ENCODE measurements at places on chromosomes 7 and 10.
A peak's percentile ranks its signal among the peaks of the same experiment; 100 is the strongest.

GRCh38 chr10:69576334-69577011, 3.3 kb upstream of the NEUROG3 start:
- peak; percentile 17 for DNase-seq

DNA sequence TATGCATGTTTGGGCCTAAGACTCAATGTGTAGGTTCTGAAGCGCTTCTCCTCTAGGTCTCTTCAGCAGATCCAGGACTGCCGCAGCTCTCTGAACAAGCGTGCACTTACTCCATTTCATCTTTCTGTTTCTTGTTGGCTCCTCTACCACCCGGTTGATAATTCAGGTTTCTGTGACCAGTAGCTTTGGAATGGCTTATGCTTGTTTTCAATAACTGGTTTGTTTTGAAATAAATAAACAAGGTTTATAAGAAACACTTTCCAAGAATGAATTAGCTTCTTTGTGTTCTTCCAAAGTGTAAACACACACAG, 1.5 kb downstream of the MDFIC start:
- DNase-seq = no peak

DNA sequence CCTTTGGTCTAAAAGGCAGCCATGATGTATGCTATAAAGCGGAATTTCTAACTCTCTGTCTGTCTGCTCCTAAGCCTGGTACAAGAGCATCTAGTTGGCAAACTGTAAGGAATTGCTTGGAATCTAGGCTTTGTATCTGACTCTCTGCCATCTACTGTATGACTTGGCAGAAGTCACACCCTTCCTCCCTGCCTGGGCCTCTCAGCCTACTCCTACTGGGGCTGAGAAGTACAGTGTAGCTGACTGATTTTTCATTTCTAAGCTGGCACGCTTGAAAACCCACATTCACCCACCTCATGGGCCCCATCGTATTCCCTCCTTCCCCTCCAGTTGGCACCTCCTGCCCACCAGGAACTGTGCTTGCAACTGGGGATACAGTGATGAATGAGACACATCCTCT, 435.2 kb downstream of the PLXNA4 start:
- peak; percentile 23 for DNase-seq

- DNase-seq = no peak
These were observed 6.4 kb upstream of the CFAP69 start for GRCh38 chr7:90238583-90238982.

GRCh38 chr7:21945454-21946221, at the start of gene CDCA7L:
CDCA7L (minus strand) TSS chr7:21945899; CDS start chr7:21945804, 95 bp downstream.
- DNase-seq = peak; percentile 79

GRCh38 chr7:92963566-92963965, 127.2 kb upstream of the CDK6 start:
- DNase-seq = no peak

- DNase-seq = peak; percentile 81
These were observed 151.5 kb downstream of the RNF216 start for GRCh38 chr7:5629941-5630340.

DNA sequence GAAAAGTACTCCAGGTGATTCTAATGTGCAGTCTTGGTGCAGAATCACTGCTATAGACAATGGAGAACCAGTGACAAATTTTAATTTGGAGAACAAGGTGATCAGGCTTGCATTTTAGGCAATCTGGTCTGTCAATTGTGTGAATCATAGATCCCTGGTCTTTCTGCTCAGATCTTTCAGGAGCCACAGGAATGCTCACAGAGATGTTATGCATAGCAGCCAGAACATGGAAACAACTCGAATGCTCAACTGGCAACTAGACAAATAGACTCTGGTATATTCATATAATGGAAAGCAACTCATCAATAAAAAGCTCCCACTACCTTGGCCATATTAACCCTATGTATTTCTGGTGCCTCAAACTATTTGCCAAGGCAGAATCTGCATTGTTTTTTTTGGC, 209.1 kb downstream of the PHF14 start:
- peak; percentile 55 for DNase-seq

DNA sequence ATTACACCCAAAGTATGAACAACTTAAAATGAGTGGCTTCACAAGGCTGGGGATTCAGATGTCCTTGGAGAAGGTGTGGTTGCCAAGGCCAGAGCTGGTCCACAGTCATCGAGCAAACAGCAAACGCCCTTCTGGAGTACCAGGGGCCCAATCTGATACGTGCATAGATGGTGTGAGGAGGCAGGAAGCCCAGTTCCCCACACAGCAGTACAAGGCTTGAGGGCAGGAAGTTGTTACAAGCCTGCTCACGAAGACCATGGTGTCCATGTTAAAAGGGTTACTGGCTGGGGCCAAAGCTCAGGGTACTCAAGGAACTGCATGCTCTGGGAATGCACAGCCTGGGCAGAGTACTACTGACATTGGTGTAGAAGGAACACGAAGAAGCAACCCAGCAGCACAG, 4.6 kb upstream of the ANKRD26 start:
- no peak for DNase-seq

DNA sequence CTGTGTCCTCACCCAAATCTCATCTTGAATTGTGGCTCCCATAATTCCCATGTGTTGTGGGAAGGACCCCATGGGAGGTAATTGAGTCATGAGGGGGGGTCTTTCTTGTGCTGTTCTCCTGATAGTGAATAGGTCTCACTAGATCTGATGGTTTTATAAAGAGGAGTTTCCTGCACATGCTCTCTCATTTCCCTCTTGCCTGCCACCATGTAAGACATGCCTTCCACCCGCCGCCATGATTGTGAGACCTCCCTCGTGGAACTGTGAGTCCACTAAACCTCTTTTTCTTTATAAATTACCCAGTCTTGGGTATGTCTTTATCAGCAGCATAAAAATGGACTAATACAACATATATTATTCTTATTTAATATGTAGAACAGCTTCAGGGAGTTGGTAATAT, 29.0 kb upstream of the MTPN start:
- DNase-seq = no peak

- no peak for DNase-seq
These were observed 63.1 kb upstream of the PDCD4 start for GRCh38 chr10:110808615-110809014.

GRCh38 chr10:22927661-22928403, at the start of gene ARMC3:
ARMC3 (plus strand) TSS chr10:22928053; CDS start chr10:22931997, 3,944 bp downstream.
- DNase-seq = peak; percentile 56

DNA sequence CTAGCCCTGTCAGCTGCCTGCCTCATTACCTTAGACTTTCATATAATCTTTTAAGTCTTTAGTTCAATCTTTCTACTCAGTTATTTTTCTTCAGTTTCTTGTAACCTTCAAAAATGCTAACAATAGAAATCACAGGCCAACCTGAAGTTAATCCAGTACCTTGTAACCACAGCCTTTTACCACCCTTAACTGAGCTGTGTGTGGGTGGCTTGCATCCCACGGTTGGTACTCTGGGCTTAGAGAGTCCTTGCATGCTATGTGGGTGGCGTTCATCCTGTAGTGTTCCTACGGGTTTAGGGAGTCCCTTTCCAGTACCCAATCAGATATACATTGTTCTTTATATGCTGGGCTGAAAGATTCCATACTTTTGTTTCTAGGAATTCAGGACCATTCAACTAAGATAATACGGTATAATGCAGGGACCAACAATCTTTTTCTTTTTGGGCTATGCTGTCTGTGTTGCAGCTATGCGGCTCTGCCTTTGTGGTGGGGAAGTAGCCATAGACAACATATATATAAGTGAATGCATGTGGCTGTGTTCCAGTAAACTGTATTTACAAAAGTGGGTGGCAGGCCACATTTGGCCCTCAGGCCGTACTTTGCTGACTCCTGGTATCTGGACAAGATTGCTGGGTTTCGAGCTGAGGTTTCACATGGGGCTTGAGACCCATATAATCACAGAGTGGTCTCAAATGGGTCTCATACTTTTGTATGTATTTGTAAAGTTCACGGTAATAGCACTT, 280.8 kb upstream of the LRGUK start:
- no peak for DNase-seq

DNA sequence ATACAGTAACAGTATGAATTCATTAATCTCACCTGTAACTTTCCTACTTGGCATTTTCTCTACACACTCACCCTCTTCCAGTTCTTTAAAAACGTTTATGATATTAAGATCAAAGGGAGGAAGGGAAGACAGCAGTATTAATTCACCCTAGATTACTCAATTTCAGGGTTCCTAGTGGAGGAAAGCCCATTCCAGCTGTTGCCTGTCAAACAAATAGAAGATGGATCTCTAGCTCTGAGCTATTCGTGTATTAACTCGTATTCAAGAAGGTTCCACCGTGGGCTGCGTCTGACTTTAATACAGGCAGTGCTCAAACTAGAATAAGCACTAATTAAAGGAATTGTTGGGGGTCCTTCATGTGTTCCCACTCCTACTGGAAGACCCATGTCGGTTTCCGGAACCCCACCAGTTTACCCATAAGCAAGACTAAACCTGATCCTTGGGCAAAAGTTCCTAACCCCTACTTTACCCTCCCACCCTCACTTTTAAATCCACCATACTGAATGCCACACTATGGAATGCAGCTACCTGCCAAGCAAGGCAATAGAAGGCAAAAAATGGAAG, 2.1 kb downstream of the NANOS1 start:
- DNase-seq = no peak

DNA sequence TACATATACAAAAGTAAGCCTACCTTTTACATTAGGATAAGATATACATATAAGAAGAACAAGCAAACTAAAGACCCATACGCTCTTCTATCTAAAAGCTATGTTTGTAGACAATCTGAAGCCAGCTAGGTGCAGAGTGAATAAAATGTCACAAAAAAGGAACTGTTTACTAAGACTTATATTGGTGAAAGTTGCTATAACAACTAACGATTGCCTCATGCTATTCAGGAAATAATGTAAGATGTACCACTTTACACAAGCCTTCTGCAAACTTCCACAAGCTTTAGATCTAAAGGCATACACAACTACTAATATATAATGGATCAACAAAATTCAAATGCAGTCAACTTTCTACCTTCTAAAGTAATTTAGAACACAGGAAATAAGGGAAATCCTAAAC, 175.1 kb downstream of the SRPK2 start:
- no peak for DNase-seq

- no peak for DNase-seq
These were observed 121.0 kb downstream of the NEURL1 start for GRCh38 chr10:103614306-103615158.

DNA sequence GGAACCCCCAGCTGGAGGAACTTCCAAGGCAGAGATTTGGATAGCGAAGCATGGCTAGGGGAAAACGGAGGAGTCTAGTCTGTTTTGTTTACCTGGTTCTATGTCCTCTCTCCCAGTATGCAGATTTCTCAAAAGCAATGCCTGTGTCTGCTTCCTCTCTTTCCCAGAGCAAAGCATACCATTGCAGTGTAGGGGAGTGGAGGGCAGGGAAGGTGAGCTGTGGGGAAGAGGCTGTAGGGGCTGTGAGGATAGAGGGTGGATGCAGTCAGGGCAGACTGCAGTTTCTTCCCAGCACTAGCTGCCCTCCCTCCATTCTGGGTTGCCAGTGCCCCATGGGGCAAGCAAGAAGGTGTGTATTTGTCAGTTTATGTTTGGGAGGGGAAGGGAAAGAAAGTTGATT, 16.9 kb upstream of the TSPAN14 start:
- no peak for DNase-seq

DNA sequence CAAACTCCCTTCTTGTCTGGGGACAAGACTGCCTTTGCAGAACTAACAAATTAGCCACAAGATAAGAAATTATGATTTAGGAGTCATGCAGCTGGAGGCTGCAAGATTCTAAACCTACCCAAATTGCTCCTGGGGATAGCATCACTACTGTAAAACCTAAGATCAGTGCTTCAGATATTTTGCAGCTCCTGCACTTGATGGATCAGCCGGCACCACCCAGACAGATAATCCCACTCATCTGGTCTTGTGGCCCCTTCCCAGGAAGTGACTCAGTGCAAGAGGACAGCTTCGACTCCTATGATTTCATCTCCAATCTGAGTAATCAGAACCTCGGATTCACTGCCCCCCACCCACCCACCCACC, 181.9 kb downstream of the AKR1D1 start:
- DNase-seq = no peak

GRCh38 chr10:49053053-49053997, 62.0 kb downstream of the VSTM4 start:
- DNase-seq = no peak

GRCh38 chr10:44284198-44285084, 100.5 kb downstream of the CXCL12 start:
- DNase-seq = no peak

GRCh38 chr7:25786936-25787335, 365.1 kb upstream of the NFE2L3 start:
- DNase-seq = no peak

- no peak for DNase-seq
These were observed 162.6 kb downstream of the SDK1 start for GRCh38 chr7:3463696-3464095.

GRCh38 chr10:19826712-19827111, 10.5 kb downstream of the PLXDC2 start:
- no peak for DNase-seq

DNA sequence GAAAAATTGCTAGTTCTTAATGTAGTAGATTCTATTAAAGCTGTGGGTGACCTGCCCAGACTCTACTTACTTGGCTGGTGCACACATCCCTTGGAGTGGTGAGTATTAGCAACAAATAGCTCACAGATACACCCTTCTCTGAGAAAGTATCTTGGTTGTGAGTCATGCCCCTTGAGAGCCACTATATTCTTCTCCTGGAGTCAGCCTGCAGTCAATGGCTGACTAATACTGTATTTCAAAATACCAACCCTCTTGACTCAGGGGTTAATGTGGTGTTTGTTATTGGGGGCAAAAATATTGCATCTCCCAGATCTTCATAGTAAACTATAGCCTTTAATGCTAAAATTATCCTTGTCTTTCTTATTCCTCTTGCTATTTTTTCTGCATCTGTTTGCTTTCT, 354.9 kb downstream of the BMPER start:
- DNase-seq = peak; percentile 92

- DNase-seq = no peak
These were observed 319 bp upstream of the MMD2 start for GRCh38 chr7:4959306-4959705.

DNA sequence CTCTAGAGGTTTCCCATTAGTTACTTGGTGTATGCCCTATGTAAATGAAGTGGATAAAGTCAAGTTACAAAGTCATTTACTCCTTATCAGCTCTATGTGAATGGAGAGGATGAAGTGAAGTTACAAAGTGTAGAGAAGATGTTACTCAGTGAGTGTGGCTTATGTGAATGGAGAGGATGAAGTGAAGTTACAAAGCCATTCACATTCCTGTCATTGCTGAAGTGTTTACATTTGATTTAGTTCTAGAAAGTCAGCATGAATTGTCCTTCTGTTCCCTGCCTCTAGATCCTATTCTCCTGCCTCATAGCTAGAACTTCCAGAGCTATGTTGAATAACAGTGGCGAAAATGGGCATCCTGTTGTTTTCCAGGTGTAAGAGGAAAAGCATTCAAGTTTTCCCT, 880.1 kb downstream of the DNAJB9 start:
- DNase-seq = no peak

DNA sequence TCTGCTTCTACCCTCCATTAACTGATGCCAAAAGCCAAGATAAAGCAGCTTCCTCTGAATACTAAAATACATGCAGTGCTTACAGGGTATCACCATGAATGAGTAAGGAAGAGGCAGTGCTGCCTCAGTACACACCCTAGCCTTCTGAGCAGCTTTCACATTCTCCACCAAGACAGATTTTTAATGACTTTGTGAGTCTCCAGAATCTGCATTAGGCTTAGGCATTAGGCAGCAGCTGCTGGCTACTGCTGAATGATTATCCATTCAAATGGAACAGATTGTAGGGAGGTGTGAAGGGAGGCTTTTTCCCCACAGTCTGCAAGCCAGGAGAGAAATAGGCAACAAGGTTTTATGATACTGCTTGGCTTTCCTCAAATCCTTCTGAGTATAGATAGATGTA, 1226.7 kb upstream of the LRRN3 start:
- DNase-seq = no peak

- no peak for DNase-seq
These were observed 221.8 kb downstream of the GLRX3 start for GRCh38 chr10:130357951-130358350.

GRCh38 chr10:115956225-115957011, 316.6 kb downstream of the GFRA1 start:
- DNase-seq = no peak
